H9 (cell line): ENCODE measurements at places on chromosomes 13 and 19. TPM values are rescaled to one million over a fixed set of nuclear protein-coding genes. Genes with fewer than 3 reads are reported as not detected.

GRCh38 chr13:51339354-51339753, at the start of gene SERPINE3:
Gene SERPINE3, plus strand, starts transcription at chr13:51339691. Its CDS starts 1,401 bp downstream, at chr13:51341092.
- no peak for DNase-seq

- no peak for DNase-seq
These were observed 130.5 kb downstream of the PAN3 start for GRCh38 chr13:28268800-28269223.

GRCh38 chr19:10285393-10285792, 1.4 kb upstream of the ICAM4 start:
- no peak for DNase-seq

ADAMTS10 gene
- 25.6 and 26.5 TPM in 2 replicates for total RNA-seq

SIGLEC9 gene
- not detected in 2 replicates for total RNA-seq
